SJCRH30 (cell line): ENCODE measurements at places on chromosomes 4 and X.

- DNase-seq = no peak
These were observed 907.0 kb downstream of the RAPGEF2 start for GRCh38 chr4:160009656-160010493.

GRCh38 chr4:159272273-159273140 is 169.6 kb downstream of the RAPGEF2 start:
- peak; percentile 5 for DNase-seq

- no peak for DNase-seq
These were observed 32.3 kb upstream of the ZFX start for GRCh38 chrX:24117258-24117657.

- DNase-seq = no peak
These were observed 477.0 kb downstream of the GBA3 start for GRCh38 chr4:23169608-23170311.

- no peak for DNase-seq
These were observed 52.0 kb upstream of the PDLIM5 start for GRCh38 chr4:94399721-94400120.

- no peak for DNase-seq
These were observed 107.6 kb downstream of the GASK1B start for GRCh38 chr4:158065176-158065575.

DNA sequence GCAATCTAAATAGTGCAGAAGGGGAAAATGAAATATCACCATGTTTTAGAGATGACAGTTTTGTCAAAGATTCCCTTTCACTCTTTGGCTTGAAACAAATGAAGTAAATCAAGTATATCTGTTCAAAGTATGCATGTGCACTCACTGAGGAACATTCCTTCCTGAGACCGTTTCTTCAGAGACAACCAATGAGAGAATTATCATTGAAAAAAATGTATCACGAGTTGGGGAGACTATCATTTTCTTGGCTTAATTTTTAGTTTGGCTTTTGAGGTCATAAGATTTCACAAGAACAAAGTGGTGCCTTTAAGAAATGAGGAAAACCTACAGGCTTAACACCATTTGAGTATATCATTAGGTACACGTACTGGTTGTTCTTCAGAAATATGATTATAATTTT is 56.3 kb downstream of the PCDH7 start:
- DNase-seq = no peak

DNA sequence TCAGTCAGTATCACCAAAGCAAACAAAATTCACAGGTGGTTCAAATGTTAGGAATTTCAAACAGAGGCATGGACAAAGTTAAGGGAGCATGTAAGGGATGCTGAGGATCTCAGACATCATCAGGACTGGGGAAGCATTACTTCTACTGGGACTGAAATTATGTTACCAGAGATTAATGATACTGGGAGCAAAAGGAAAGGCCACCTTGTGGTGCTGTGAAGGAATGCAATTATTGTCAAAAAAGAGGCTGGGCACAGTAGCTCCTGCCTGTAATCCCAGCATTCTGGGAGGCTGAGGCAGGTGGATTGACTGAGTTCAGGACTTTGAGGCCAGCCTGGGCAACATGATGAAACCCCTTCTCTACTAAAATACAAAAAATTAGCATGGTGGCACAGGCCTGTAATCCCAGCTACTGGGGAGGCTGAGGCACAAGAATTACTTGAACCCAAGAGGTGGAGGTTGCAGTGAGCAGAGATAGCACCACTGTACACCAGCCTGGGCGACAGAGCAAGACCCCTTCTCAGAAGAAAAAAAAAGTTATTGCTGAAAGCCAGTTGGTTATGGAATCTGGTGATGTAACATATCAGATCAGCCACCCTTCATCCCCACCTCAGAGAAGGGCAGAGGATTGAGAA is 954.3 kb downstream of the PCDH7 start:
- no peak for DNase-seq

- DNase-seq = no peak
These were observed 192.2 kb downstream of the KCTD8 start for GRCh38 chr4:44256414-44256813.

DNA sequence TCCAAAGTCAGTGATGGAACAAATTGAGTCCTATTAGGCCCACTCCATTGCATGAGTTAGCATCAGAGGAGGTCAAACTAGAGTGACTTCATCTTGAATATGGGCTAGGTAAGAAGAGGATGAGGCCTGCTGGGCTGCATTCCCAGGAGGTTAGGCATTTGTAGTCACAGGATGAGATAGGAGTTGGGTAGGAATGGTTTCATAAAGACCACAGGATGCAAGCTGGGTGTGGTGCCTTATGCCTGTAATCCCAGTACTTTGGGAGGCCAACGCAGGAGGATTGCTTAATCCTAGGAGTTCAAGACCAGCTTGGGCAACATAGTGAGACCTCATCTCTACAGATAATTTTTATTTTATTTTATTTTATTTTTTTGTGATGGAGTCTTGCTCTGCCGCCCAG is 26.8 kb downstream of the PDGFRA start:
- no peak for DNase-seq

- DNase-seq = no peak
These were observed 35.1 kb downstream of the NELFA start for GRCh38 chr4:1973661-1974060.

- no peak for DNase-seq
These were observed 247.3 kb downstream of the SPATA18 start for GRCh38 chr4:52298444-52298843.

- no peak for DNase-seq
These were observed 51.8 kb upstream of the ARX start for GRCh38 chrX:25067271-25068172.

- DNase-seq = no peak
These were observed 66.1 kb upstream of the CLNK start for GRCh38 chr4:10750714-10751113.

GRCh38 chr4:173436149-173436579 is 37.2 kb upstream of the SCRG1 start:
- no peak for DNase-seq

GRCh38 chr4:167826281-167826680 is 266.1 kb upstream of the ANXA10 start:
- DNase-seq = no peak

DNA sequence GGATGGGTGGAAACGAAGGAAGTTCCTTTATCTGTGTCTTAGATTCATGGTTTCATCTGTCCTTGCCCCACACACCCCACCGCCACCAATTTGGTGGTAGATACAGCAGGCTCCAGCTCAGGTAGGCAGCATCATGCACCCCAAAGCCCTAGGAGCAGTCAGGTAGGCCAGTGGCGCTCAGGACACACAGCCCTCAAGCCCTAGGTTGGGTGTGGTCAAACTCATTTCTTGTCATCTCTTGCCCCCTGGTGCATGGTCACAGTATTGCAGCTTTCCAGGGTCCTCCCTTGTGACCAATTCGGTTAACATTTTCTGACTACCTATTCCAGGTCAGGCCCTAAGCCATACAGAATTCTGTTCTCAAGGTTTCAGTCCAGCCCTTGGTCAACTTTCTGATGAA is 14.5 kb upstream of the PRRG3 start:
- DNase-seq = peak; percentile 24

GRCh38 chrX:56026815-56027214 is 205.3 kb upstream of the KLF8 start:
- no peak for DNase-seq

DNA sequence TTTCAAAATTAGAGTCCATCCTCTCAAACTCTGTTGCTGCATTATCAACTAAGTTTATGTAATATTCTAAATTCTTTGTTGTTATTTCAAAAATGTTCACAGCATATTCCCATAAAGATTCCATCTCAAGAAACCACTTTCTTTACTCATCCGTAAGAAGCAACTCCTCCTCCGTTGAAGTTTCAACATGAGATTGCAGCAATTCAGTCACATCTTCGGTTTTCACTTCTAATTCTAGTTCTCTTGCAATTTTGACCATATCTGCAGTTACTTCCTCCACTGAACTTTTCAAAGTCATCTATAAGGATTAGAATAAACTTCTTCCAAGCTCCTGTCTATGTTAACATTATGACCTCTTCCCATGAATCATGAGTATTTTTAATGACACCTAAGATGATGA is 216.6 kb upstream of the SLC7A11 start:
- no peak for DNase-seq

GRCh38 chr4:168489616-168490015 is 7.2 kb upstream of the PALLD start:
- DNase-seq = peak; percentile 46

DNA sequence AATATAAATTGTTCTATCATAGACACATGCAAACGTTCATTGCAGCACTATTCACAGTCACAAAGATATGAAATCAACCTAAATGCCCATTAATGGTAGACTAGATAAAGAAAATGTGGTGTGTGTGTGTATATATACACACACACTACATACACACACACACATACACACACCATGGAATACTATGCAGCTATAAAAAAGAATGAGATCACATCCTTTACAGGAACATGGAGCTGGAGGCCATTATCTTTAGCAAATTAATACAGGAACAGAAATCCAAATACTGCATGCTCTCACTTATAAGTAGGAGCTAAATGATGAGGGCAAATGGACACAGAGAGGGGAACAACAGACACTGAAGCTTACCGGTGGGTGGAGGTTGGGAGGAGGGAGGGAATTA is 65.2 kb downstream of the MTHFD2L start:
- DNase-seq = no peak

DNA sequence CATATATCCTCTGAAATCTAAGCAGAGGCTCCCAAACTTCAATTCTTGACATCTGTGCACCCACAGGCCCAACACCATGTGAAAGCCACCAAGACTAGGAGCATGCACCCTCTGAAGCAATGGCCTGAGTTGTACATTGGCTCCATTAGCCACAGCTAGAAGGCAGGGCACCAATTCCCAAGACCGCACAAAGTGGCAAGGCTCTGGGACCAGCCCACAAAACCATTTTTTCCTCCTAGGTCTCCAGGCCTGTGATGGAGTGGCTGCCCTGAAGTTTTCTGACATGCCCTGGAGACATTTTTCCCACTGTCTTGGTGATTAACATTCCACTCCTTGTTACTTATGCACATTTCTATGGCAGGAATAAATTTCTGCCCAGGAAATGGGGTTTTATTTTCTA is 232.2 kb upstream of the GRID2 start:
- no peak for DNase-seq

- no peak for DNase-seq
These were observed 30.9 kb downstream of the CAMK2D start for GRCh38 chr4:113730467-113731216.

GRCh38 chr4:179989975-179990374 is 2253.2 kb upstream of the TENM3 start:
- DNase-seq = no peak

DNA sequence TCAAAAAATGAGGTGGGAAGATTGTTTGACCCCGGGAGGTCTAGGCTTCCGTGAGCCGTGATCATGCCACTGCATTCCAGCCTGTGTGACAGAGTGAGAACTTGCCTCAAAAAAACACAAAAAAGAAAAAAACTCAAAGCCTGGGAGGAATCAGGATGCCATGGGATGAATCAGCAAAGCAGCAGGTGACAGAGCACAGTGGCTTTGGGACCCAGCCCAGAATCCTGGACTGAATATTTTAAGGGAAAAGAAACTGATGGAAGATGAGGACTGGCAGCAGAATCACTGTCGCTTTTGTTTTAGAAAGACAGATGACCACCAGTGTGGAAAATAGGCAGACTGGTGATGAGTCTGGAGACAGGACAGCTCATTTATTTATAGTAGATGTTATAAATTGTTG is 16.6 kb downstream of the S100G start:
- peak; percentile 18 for DNase-seq

DNA sequence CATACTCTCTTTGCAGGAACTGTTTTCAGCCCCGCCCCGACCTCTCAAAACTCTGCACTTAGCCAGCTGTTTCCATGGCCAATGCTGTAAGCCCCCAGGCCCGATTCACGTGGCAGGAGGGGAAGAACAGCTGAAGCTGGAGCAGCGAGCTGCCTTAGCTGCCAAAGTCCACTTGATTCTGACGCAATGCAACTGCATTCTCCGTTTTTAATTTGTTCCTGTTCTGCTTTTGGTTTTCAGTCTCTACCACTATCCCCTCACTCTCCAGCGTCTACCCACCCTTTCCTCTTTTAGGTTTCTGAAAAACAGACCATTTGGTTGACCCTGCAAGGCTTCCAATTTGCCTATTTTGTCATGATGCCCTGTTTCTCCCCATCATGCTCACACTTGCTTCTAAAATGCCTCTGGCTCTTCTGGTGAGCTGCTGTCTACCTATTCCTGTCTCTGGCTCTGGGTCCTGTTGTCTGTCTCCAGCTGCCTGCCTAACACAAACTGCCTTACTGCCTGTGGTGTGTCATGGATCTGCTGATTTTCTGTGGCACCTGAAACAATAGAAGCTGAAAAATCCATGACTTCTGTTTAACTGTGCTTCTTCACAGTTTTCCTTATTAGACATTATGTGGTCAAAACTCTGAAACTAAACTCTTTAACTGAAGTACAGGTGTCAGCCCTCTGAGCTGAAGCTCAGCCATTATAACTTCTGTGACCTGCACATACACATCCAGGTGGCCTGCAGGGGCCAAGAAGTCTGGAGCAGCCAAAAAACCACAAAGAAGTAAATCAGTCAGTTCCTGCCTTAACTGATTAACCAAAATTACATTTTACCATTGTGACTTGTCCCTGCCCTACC is 160.5 kb upstream of the AGTR2 start:
- peak; percentile 93 for DNase-seq

- no peak for DNase-seq
These were observed 166.8 kb upstream of the MAMLD1 start for GRCh38 chrX:150196285-150196684.

- DNase-seq = no peak
These were observed 182.5 kb upstream of the INTU start for GRCh38 chr4:127450276-127450675.

- DNase-seq = no peak
These were observed 28.3 kb downstream of the ENOPH1 start for GRCh38 chr4:82458729-82459128.

DNA sequence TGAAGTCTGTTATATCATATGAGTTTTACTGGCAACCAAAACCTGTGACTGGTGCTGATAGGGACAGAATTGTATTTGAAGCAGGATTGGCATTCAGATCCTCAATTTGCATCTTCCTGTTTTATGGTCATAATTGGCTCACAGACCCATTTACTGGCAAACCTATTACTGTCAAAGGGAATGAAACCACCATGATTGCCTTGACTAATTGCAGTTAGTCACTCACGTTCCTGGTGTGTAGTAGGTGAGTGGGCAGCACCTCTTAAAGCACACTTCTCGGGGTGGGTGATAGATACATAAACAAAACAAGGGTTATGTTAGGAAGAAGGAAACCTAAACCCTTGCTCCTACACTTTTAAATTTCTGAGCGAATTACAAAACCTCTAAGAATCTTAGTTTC is 81.0 kb downstream of the PPEF2 start:
- DNase-seq = no peak
